ENCODE measurements at places on chromosomes 1 and 21. TPM values are rescaled to one million over a fixed set of nuclear protein-coding genes. Genes with fewer than 3 reads are reported as not detected.

The LGR6 gene
- total RNA-seq, result 76.6 TPM

- H3K27ac ChIP-seq, result no peak overlapping the region
- no peaks in the 10 kb centered on the region for H3K27me3 ChIP-seq
- no peak overlapping the region for H3K4me3 ChIP-seq
- no peaks in the 10 kb centered on the region for H3K36me3 ChIP-seq
- DNase-seq, result no peak
- H3K4me1 ChIP-seq, result no peaks in the 10 kb centered on the region
Observed at GRCh38 chr21:20735257-20735656, 263.0 kb upstream of the NCAM2 start.

DNA sequence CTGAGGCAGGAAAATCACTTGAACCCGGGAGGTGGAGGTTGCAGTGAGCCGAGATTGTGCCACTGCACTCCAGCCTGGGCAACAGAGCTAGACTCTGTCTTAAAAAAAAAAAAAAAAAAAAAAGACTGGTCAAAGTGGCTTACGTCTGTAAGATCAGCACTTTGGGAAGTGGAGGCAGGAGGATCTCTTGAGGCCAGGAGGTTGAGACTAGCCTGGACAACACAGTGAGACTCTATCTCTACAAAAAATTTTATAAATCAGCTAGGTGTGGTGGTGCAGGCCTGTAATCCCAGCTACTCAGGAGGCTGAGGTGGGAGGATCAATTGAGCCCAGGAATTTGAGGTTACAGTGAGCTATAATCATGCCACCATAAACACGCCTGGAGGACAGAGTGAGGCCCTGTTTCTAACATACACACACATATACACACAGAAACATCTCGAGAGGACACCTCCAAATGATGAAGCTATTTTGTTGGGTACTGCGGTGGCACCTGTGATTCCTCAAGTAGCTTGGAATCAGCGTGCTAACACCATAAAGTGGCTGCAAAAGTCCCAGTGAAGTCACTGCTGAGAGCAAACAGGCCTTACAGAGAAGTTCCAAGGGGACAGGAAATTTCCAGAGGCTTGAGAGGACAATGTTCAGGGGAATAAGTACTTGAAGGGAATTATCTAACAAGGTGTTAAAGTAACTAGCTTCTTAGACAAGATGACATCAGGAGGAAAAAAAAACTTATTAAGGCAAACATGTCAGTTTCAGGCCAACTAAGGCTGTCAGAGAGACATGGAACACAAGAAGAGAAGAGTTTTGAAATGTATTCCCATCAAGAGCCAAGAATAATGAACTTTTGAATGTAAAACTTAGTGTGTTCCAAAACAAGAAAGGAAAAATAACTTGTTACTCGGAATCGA, 1.3 kb downstream of the NADK start:
- no peak for DNase-seq
- peak overlapping the region; percentile 74 for H3K4me3 ChIP-seq
- peaks cover 9% of the 10 kb centered on the region for H3K36me3 ChIP-seq
- peak overlapping the region; percentile 79 for H3K27ac ChIP-seq

DNA sequence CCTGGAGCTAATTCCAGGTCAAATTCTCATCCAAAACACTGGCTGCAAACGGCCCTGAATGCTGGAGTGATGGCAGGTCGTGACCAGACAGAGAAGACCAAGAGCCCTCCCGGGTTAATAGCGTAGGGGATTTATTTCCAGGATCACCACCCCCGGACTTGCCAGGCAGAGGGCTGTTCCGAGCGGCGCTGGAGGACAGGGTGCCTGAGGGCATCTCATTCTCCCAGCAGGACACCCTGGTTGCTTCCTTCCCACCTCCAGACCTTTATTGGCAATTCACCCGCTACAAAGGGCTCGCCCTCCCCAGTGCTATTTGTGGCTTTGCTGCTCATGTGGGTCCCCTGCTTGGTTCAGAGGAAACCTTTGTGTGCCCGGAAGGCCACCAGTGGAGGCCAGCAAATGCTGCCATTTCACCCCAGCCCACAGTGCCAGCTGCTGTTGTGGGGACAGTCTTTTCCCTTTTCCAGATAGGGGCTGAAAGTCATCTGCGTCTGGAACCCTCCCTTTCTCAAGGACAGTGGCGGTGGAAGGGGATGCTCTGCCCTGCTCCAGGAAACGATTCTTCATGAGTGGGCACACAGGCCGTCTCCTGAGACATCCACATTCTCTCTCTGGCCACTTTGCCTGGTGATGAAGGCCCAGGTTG, 19.0 kb upstream of the C1orf174 start:
- H3K36me3 ChIP-seq, result no peaks in the 10 kb centered on the region
- no peaks in the 10 kb centered on the region for H3K27me3 ChIP-seq
- DNase-seq, result no peak
- H3K27ac ChIP-seq, result no peak overlapping the region

DNA sequence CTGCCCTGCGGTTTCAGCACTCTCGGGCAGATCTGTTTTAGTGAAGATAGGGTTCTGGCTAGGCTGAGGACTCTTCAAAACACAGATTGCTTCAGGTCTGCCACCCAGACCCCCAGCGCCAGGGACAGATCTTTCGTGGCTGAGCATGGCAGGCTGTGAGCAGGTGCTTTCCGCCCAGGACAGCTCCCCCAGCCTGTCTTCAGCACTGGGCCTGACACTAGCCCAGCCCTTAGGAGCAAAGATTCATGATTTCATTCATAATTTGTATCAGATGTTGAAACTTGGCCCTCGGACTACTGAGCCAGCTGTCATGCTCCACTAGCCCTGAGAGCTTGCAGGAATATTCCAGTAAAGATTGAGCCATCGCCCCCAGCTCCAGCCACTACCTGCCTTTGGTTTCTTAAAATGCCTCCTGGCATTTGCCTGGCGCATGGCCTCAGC, 5.9 kb downstream of the ADPRS start:
- no peak overlapping the region for H3K4me3 ChIP-seq
- no peak overlapping the region for H3K27ac ChIP-seq
- no peaks in the 10 kb centered on the region for H3K27me3 ChIP-seq
- H3K4me1 ChIP-seq, result peaks cover 22% of the 10 kb centered on the region

- H3K27ac ChIP-seq, result no peak overlapping the region
- no peak overlapping the region for H3K4me3 ChIP-seq
- no peak for DNase-seq
- no peaks in the 10 kb centered on the region for H3K27me3 ChIP-seq
Observed at GRCh38 chr1:87399701-87400100, 71.0 kb downstream of the LMO4 start.

DNA sequence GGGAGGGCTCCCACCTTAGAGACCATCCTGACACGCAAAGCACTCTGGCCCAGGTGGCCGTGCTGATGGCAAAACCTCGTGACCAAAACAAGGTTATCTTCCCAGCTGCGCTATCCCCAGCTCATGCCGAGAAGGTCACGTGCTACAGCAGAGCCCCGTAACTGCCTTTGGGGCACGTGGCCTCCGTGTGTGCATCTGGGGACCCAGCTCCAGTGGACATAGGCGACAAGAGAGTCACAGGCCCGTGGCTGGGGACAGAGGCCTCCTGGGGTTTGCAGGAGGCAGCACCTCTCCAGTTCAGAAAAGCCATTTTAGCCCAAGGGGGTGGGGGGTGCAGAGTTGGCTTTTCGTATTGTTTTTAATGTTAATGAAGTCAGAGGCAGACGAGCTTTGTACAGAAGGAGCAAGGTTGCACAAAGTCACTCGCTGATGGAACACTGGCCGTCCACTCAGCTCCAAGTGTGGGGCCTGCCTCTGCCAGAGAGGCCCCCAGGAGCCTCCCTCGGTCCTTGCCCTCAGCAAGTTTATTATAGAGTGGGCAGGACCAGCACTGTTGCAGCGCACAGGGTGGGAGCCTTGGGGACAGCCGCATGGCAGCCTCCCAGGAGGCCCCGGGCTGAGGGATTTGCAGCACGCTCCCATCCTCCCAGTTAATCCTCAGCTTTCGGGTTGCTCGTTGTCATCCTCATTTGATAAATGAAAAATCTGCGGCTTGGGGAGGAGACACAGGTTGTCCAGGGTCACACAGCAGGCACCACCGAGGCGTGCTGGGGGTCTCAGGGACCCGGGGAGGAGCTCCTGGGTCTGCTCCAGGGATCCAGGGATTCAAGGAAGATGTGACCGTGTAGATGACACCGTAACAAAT, 8.0 kb upstream of the PDE9A start:
- no peaks in the 10 kb centered on the region for H3K4me1 ChIP-seq
- no peak for DNase-seq
- H3K4me3 ChIP-seq, result no peak overlapping the region
- no peak overlapping the region for H3K27ac ChIP-seq

All from thoracic aorta (tissue), 2 donors.